Fibroblast of skin of abdomen (primary cell): ENCODE measurements at places on chromosomes 1 and 21.
A peak's percentile ranks its signal among the peaks of the same experiment; 100 is the strongest.

- no peak for DNase-seq
These were observed 423.5 kb downstream of the OMA1 start for GRCh38 chr1:58123051-58123450.

GRCh38 chr1:247177755-247178154 lies 5.9 kb upstream of the ZNF124 start:
- DNase-seq = no peak

DNA sequence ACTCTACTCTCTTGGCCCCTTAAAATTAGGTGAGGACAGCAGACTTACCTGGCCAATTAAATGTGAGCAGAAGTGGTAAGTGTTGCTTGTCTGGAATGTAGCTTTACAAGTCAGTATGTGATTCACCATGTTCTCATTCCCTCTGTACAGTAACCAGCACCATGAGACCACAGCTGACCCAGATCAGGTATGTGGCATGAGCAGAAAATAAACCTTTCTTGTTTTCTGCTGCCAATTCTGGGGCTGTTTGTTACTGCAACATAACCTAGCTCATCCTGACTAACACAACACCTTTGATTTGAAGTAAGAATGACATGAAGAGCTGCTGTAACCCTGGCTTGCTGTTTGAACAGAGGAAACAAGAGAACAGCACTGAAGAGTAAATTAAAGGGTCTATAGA lies 24.9 kb downstream of the ITPKB start:
- DNase-seq = no peak

DNA sequence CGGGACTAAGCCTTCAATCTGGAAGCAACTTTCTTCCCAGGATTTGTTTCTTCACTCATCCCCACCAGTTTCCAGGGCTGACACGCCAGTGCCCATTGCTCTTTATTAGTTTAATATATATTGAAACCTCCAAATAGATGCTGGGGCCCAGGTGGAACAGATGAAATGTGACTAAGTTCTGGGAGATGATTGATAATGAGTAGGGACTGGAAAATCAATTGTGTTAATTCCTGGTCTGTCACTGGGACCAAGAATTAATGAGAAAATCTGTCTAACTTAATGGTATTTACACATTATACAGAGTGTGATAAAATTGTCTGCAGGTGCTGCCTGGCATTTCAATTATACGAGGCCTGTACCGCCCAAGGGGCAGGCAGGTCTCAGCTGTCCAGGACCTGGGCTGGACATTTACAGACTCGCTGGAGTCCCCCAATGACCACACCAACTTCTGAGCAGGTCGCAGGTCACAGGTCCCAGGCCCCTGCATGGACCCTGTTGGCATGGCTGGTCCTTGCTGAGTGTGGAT lies 35.8 kb downstream of the UBIAD1 start:
- no peak for DNase-seq

DNA sequence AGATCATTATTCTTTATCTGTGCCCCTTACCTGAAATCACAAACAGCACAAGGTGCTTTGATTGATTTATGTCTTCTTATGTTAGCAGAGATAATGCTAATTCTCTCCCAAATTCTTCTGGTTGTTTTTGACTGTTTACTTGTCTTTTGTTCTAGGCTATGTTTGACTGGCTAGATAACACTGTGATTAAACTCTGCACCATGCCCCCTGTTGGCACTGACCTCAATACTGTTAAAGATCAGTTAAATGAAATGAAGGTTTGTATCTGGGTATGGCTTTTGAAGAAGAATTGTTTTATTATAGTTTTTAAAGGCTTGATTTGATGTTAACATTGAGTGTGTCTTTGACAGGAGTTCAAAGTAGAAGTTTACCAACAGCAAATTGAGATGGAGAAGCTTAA lies 49.6 kb upstream of the BMP8A start:
- DNase-seq = no peak

- DNase-seq = no peak
These were observed 21.7 kb upstream of the ACTRT2 start for GRCh38 chr1:2999571-2999970.

- DNase-seq = peak; percentile 36
These were observed 7.5 kb upstream of the PSEN2 start for GRCh38 chr1:226862890-226863289.

DNA sequence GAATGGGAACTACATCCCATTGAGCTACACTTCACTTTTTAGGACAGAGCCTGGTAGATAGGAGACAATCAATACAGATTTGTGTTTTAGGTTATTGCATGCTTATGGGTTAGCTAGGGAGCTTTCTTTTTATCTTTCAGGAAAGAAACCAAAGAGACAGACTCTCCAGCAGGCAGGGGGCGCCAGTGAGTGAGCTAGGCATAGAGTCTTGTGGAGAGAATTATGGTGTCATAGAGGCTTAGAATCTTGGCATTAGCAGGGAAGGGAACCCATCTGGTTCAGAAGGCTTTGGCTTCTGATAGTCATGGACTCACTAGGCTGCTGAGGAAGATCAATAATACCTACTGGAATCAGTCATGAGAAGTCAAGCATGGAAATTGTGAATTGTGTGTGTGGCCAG lies at the start of gene SMCP:
Gene SMCP, plus strand, starts transcription at position 281 of the 400 bp plus-strand sequence. CDS start 6,101 bp downstream, outside the sequence.
- no peak for DNase-seq

- DNase-seq = peak; percentile 52
These were observed 373.3 kb downstream of the TTLL7 start for GRCh38 chr1:83625646-83626045.

- no peak for DNase-seq
These were observed 90.0 kb downstream of the OBSCN start for GRCh38 chr1:228297822-228298221.

- DNase-seq = no peak
These were observed 88.4 kb upstream of the PDE4B start for GRCh38 chr1:65704318-65704717.

GRCh38 chr21:22710721-22711120 lies 1712.5 kb downstream of the NCAM2 start:
- no peak for DNase-seq

GRCh38 chr1:20371883-20372282 lies 81.2 kb downstream of the VWA5B1 start:
- DNase-seq = no peak

- DNase-seq = no peak
These were observed 112.8 kb downstream of the PRRX1 start for GRCh38 chr1:170776777-170777176.

DNA sequence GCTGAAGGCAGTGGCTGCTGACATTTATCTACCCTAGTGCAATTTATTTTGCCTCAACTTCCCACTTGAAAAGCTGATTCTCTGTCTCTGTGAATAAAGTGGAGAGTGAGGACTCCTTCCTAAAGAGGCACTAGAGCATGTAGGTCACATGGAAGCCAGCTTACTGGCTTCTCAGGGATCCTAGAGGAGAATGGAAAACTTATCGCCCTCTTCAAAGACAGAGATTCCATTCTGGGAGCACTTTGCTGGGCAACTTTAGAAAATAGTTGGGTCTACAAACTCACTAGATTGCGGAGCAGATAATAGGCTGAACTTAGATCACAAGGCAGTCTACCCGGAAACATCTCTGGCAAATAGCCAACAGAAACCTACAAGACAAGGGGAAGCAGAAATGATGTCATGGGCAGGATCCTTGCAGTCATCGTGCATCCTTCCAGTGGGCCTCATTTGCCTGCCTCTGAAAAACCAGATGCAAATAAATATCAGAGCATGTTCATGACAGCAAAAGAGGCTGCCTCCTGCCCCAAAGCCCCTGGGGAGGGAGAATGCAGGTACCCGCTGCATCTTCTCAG lies 104.8 kb upstream of the BARHL2 start:
- no peak for DNase-seq

GRCh38 chr1:198638441-198638840 lies 399 bp upstream of the PTPRC start:
- DNase-seq = no peak

GRCh38 chr1:175665616-175666015 lies 77.8 kb downstream of the TNR start:
- DNase-seq = no peak

GRCh38 chr1:44719318-44719717 lies 11.7 kb downstream of the RNU5D-1 start:
- no peak for DNase-seq

DNA sequence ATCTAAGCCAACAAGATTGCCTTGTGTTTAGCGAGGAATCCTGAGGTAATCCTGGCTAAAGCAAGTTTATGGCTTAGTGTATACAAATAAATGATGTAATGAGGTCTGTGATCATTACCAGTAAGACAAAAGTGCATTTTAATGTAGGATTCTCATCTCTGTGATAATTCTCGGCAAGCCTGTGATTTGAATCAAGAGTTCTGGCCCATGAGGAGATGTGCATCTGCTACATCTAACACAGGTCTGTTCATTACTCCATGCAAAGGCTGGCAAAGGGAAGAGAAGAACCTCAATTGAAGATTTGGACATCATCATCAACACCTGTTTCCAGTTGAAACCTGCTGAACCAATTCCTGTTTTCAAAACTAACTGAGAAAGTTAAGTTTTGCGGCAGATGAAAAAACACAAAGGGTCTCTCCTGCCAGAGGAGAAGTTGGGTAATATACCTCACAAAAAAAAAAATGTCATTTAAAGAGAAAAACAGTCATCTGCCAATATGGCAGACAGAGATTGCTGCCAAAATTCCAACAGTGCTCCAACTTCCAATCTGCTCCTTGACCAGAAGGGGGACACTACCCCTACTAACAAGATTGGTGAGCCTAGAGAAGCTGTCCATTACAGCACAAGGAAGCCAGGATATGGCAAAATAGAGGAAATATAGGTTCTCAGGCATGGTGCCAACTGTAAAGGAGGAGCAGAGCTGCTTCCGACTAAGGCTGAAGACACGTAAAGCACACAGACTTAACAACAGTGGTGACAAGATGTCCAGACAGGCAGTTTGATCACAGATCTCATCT lies 453.7 kb downstream of the TTLL7 start:
- DNase-seq = peak; percentile 41

DNA sequence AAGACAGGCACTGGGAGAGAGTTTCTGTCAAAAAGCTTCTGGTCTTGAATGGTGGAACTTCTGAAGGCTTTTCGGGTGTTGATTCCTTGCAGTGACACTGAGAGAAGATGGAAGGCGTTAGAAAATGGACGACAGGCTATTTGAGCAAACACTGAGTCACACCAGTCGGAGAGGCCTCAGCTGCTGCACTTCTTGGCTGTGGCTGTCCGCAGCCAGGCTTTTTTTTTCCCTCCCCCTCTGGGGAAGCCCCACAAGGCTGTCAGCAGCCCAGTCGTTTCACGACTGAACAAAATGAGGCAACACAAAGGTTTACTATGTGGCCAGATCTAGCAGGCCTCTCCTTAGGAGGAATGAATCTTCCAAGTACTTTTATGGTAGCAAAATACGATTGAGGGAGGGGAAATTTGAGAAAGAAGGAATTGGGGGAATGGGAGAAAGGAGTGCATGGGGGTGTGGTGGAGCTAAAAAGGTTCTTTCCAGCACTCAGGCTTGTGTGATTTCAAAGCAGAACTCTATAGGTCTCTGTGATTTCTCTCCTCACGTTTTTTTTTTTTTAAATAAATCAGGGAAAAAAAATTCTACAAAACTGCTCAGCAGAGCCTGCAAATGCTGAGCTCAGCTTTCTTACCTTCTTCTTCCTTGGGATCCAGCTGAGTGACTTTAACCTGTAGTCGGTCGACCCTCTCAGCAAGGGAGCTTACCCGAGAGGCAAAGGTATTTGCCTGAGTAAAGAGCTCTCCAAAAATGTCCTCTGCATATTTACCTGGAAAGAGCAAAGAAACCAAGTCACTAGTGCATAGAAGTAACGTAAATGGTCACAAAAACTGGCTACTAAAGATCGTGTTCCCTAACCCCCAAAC lies 26.1 kb downstream of the GPR3 start:
- peak; percentile 95 for DNase-seq
